ENCODE measurements at places on chromosomes 13 and 19.

GRCh38 chr13:67306742-67307141, 76.6 kb upstream of the PCDH9 start:
- DNase-seq, result no peak

DNA sequence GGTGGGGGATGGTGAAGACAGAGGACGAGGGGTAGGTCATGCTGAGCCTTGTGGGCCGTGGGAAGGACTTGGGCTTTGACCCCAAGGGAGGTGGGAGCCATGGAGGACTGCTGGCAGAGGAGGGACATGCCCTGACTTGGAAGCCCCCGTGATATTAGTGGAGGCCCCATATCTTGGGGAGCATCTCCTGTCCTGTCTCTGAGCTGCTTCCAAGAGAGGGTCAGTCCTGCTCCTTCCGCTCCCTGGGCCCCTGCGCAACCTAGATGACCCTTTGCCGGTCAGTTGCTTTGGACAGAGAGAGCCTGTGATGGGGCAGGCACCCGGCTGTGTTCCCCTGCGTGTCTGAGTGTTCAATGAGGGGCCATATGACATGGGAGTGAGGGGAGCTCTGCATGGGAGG, 5.2 kb downstream of the TLE6 start:
- DNase-seq, result no peak

DNA sequence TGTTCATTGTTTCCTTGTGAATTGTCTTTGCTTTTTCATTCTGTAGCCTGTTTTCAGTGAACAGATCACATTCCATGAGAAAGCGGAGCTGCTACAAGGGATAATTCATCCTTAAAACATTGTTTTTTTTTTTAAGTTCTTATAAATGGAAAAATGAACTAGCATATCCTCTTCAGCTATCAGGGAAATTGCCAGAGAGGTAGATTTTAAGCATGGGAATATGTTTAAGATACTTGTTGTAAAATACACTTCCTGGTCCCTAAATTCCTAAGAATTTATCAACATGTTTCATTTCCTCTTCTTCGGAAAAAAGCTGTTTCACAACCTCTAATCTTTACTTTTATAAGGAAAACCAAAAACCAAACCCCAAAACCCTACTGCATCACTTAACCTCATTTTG, 238.0 kb downstream of the POSTN start:
- DNase-seq, result no peak

DNA sequence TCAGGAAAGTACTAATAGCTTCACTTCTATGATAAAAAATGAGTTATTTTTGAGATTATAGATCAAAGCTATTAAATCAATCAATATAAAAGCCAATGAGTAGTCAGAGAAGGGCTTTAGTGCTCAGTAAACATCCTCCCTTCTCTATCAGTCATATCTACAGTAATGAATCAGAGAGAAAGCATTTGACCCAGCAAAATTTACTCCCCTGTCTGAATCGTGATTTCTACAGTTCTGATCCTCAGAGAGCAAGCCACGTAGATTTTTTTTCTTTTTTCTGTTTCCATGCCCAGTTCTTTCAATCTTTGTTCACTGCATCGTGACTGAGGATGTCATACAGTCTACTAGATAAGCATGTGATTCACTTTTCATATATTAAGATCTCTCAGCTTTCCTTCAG, 16.2 kb upstream of the MBNL2 start:
- no peak for DNase-seq

- DNase-seq, result peak; percentile 19
These were observed 27.5 kb upstream of the CEACAM1 start for GRCh38 chr19:42555801-42556200.

- DNase-seq, result no peak
These were observed 31.3 kb downstream of the KCTD12 start for GRCh38 chr13:76854894-76855293.

GRCh38 chr13:72960114-72960513, 98.7 kb upstream of the KLF5 start:
- no peak for DNase-seq

DNA sequence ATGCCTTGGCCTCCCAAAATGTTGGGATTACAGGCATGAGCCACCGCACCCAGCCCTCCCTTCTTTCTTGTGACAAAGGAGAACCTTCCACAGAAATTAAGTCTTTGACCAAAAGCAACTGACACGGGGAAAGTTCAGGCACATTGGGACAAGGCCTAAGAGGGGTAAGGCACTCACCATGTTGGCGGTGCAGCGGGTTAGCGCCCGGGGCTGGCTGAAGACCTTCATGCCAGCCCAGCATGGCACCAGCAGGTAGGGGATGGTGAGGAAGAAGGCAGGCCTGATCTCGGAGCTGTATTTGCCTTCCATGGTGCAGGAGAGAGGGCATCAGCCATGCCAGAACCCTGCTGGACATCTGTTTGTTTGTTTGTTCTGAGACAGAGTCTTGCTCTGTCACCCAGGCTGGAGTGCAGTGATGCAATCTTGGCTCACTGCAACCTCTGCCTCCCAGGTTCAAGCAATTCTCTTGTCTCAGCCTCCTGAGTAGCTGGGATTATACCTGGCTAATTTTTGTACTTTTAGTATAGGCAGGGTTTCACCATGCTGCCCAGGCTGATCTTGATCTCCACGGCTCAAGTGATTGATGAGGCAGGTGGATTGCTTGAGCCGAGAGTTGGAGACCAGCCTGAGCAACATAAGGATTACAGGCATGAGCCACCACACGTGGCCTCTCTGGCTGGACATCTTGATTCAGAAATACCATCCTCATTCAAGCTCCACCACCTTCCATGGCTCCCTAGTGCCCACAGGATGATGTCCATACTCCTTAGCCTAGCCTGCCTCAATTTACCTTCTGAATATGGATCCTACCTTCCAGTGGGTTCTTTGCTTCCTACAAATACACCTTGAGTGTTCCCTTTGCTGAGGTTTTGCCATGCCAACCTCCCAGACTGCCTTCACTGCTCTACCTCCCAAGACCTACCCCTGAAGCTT, 4.4 kb downstream of the TM6SF2 start:
- no peak for DNase-seq

GRCh38 chr19:33812388-33813330, 16.0 kb downstream of the KCTD15 start:
- no peak for DNase-seq

GRCh38 chr13:30037766-30038165, 187.3 kb upstream of the UBL3 start:
- DNase-seq, result no peak

GRCh38 chr13:99847318-99847750, 124.2 kb downstream of the ZIC5 start:
- no peak for DNase-seq

GRCh38 chr19:13281567-13282291, 131.5 kb downstream of the IER2 start:
- no peak for DNase-seq

- DNase-seq, result no peak
These were observed 33.9 kb downstream of the CAB39L start for GRCh38 chr13:49410006-49410405.

DNA sequence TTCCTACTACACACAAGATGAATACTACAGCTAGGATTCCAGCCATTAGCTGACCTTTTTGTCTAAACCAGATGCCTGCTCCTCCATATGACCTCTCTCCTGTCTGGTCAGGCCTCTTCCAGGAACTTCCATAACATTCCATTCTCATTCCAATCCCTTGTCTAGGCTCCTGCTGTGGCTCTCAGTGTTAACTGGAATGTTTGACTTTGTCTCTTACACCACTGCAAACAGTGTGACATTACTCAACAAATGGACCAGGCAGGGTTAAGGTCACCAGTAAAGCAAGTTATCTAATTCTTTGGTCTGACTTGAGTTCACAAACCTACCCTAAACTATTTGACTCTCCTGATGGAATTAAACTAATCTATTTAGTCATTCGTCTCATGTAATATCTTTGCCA, 2.1 kb upstream of the GPC6 start:
- peak; percentile 77 for DNase-seq

Data from H9 (cell line).